ENCODE measurements at places on chromosomes 13 and 19. TPM values are rescaled to one million over a fixed set of nuclear protein-coding genes. Genes with fewer than 3 reads are reported as not detected.

The IGFLR1 gene
- 88.8 TPM for total RNA-seq

The MUC16 gene
- not detected for total RNA-seq

The THSD1 gene
- total RNA-seq: 0.49 TPM

The ASF1B gene
- 71.8 TPM for total RNA-seq

The ZNF177 gene
- 0.34 TPM for total RNA-seq

The STOML3 gene
- not detected for total RNA-seq

The IL12RB1 gene
- 131 TPM for total RNA-seq

The HSD17B14 gene
- 1.3 TPM for total RNA-seq

The ZNF724 gene
- total RNA-seq: 10.1 TPM

The ZNF468 gene
- 18.5 TPM for total RNA-seq

The SHISA2 gene
- total RNA-seq: 12.9 TPM

The NPAS1 gene
- total RNA-seq: not detected

The THSD8 gene
- 13.0 TPM for total RNA-seq

The ITPKC gene
- total RNA-seq: 8.7 TPM
